ENCODE measurements at places on chromosomes 12 and 14.

GRCh38 chr12:41521872-41522379 lies 333.8 kb downstream of the PDZRN4 start:
- no peak for DNase-seq

DNA sequence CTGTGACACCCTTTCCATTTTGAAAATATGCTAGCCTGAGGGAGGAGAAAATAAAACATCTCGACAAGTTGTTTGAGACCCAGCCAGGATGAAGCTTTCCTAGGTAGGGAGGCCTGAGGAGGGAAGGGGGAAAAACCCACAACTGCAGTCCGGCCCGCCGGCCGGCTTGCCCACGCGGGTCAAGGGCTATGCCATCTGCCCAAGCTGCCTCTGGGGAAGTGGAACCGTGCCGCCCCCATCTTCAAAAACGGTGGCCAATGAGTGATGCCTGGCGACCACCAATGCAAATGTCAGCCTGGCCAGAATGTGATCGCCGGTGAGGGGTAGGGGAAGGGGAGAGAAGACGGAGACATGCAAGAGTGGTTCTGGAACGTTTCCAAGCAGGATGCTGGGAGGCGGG lies 263.5 kb upstream of the ALG10B start:
- DNase-seq = no peak

DNA sequence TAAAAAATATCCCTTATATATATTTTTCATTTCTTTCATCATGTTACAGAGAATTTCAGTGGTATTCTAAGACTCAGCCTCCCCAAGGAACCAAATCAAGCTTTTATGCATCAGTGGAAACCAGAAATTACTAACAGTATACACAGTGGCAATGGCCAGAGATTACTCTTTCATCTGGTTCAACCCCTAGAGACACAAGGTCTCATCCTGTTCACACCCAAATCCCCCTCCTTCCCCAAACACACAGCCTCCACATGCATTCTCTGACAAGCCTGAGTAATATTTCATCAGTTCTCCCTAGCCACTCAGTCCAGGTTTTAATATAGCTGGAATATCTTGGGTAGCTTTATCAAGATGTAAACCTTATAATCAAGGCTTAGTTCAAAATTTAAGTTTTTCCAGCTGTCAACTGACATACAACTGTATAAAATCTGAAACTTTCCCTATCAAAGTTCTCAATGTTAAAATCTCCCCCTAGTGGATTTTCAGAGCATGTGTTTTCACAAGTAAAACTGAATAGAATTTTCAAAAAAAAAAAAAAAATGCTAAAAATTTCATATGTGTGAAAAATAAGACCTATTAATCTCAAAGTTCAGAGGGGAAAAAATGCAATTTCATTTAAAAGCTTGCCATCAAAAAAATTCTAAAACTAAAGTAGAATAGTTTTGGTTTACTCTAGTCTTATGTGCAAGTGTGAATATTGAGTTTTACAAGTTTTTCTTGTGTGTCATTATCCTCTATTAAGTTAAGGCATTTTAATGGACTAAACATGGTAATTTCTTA lies 10.5 kb upstream of the SSTR1 start:
- DNase-seq = no peak

GRCh38 chr12:123071099-123071800 lies 79.6 kb downstream of the PITPNM2 start:
- DNase-seq = no peak

GRCh38 chr12:91958816-91959215 lies 186.8 kb downstream of the BTG1 start:
- no peak for DNase-seq

DNA sequence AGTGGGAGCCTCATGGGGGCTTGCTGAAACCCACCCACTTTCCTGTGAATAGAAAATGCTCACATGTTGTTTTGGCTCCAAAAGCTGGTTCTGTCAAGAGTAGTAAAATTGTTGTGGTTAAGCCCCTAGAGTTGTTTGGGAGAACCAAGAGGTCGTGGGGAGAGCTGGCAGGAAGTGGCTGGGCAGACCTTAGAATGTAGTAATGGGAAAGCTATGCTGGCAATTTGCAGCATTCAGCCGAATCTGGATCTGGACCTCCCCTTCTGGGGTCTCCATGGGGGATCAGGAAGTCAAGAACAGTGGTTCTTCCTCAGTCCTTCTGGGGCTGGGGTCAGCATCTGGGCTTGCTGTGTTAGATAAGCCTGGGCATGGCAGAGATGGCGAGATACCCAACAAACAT lies 150.6 kb upstream of the TBX3 start:
- no peak for DNase-seq

GRCh38 chr12:104347374-104348075 lies 44.0 kb downstream of the EID3 start:
- DNase-seq = no peak

GRCh38 chr12:69824966-69825560 lies at the start of gene MYRFL:
MYRFL (plus strand) TSS chr12:69825227; CDS start chr12:69825518, 291 bp downstream.
- DNase-seq = no peak

- DNase-seq = no peak
These were observed 16.7 kb downstream of the TMEM132D start for GRCh38 chr12:129887101-129887500.

- no peak for DNase-seq
These were observed 8.2 kb downstream of the IPO8 start for GRCh38 chr12:30687265-30687986.

GRCh38 chr12:111309584-111309983 lies 59.3 kb downstream of the PHETA1 start:
- no peak for DNase-seq

DNA sequence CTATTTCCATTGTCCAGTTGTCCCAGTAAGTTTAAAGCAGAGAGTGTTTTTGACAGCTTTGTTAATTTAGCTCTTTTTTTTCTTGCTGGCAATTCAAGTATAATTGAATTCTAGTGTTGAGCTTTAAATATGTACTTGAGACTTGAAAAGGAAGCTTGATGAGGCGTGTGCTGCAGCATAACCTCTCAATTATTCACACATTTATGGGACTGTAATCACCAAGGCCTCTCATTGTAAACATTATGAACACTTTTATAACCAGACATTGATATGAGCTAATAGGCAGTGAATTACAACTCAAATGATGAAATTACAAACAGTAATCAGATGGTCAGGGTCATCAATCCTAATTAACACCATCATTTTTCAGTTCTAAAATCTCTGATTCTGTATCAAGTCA lies 378.0 kb upstream of the DDHD1 start:
- no peak for DNase-seq

DNA sequence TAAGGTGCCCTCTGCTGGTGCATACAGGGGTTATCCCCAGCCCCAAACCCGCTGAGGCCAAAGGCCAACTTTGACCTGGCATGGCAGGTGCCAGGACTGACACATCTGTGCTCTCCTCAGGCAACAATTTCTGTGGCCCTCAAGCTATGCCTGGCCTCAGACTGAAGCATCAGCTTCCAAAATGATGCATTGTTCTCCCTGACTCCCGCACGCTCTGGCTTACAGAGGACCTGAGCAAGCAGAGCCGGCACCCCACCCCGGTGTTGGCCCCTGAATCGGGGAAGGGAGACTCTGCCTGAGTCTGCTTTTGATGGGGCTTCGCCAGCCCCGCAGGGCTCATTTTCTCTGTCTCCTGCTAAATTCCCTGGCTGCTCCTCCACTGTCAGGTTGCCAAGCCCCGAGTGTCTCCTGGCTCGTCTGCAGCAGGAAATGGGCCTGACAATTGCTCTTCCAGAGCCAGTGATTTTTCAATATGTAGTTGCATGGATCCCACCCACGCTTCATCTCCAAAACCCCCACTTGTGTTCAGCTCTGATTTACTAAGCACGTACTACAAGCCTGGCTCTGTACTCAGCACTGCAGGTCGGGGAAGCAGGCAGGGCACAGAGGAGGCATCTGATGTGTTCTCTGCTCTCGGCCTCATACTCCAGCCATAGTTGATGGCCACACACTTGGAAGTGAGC lies 126.1 kb downstream of the SLC38A6 start:
- no peak for DNase-seq

DNA sequence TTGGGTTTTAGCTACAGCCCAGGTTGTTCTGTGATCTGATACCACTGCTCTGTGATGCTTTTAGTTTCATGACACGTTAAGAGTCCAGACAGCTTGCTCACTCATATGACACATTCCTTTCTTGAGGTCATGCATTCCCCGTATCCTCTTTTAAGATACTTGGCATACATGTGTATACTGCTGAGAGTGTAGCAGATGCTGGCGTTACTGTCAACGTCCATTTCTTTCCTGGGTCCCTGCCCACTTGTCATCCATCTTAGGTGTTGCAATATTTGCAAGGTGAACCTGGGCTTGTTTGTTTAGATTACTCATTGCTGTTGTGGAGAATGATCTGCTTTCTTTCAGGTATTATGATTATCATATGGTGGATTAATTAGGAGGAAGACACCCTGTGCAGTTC lies 9.1 kb upstream of the EMP1 start:
- DNase-seq = no peak

- DNase-seq = no peak
These were observed 55.9 kb downstream of the TSPAN11 start for GRCh38 chr12:30982413-30982812.

DNA sequence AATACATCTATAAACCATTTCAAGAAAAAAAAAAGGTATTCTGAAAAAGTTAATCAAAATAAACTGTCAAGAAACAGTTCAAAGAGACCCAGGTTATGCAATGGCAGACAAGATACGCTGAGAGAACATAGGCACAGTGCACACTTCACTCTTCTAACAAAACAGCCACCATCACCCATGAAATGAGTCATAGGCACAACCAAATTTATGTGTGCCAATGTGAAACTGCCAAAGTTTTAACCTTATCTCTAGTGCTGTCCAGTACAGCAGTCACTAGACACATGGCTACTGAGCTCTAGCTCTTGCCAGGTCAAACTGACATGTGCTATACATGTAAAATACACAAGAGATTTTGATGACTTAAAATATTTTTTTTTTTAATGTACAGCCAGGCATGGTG lies 1.4 kb downstream of the CEP128 start:
- peak; percentile 26 for DNase-seq

DNA sequence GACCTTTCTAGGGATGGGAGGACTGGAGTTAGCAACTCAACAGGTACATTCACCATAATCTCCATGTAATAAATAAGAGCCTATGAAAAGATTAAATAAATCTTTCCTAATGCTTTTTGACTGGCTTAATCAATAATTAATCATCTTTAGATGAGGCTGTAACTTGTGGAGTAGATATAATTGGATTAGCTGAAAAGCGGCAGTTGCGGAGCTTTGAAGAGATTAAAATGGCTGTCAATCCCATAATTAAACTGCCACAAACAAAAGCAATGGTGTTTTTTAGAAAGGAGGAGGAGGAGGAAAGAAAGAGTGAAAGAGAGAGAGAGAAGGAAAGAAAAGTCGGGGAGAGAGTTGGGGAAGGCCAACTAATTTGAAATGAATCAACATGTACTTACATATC lies 70.7 kb upstream of the TMEM263 start:
- no peak for DNase-seq

DNA sequence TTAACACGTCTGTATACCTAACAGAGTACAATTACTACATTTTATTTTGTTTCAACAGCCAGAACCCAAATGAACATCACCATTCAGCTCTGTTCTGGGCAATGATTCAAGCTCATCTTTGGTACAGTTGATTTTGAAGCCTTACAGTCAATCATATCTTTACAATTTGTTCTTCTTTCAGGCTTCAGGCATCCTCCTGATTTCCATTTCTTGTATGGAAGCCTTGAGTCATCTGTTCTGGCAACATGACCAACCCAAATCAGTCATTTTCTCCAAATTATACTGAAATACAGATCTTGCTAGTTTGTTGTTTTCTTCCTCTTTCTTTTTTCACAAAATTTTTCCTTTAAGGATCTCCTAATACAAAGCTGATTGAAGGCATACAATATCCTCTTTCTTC lies 80.2 kb downstream of the PAX9 start:
- no peak for DNase-seq

DNA sequence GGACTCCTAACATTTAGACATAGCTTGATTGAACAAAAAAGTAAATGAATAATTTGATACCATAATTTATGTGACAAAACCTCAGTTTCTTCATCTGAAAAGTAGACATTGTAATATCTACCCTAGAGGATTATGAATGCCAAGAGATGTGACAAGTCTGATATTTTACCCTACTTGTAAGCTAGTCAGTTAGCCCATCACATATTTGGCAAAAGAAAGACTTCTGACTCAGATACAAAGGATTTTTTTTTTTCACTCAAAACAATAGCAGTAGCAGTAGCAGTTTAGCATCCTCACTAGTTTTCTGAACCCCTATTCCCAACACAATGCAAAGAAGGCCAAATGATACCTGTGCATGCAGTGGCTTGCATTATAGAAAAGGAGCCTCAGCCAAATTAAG lies 377.3 kb upstream of the E2F7 start:
- DNase-seq = no peak

DNA sequence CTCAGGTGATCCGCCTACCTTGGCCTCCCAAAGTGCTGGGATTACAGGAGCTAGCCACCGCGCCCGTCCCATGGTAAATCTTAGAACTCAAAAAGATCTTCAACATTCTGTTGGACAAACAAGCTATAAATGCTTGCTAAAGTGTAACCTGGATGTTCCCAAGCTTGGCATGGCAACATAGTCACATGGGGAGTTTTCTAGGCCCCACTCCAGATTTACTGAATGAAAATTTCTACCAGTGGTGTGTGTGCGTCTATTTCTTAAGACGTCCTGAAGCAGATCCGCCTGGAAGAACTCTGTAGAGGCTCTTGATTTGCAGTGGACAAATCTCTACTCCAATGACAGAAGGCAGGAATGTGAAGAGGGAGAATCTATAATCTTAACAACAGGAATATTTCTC lies 59.9 kb downstream of the ZFYVE21 start:
- no peak for DNase-seq

DNA sequence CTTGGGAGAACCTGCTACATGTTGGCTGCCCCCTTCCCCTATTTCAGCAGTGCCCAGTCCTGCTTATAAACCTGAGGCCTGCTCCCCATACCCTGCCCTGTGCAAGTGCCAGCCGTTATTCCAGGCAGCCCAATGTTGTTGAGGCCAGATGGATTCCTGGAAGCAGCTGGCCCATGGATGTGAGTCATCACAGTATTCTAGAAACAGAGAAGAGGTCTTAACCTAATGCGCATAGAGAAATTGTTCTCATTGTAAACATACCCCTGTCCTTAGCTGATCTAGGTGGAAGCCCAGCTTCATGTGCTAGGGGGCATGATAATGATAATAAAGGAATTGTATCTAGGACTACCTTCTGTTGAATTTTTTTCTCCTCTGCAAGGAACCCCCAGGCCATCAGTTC lies 69.7 kb downstream of the TSPAN11 start:
- DNase-seq = no peak

- peak; percentile 15 for DNase-seq
These were observed 76.5 kb upstream of the DHRS4 start for GRCh38 chr14:23877111-23877510.

- DNase-seq = no peak
These were observed 143.6 kb downstream of the DUSP6 start for GRCh38 chr12:89208661-89209096.

GRCh38 chr14:92207012-92207927 lies 85.5 kb downstream of the CPSF2 start:
- no peak for DNase-seq

DNA sequence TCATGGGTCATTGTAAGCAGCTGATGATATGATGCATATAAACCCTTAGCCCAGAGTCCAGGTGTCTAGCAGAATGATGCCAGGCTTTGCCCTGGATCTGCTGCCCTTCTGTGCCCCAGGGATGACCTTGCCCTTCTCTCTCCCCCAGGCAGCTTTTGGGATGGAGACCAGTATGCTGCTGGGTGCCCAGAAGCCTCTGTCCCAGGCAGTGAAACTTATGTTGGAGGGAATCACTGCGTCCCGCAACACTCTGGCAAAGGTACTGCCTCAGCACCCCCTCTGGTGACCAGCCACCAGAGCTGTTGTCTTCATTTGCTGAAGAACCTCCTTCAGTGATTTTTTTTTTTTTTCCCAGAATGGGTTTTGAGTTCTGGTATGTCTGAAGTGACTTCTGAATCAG lies 23.3 kb downstream of the CYP46A1 start:
- DNase-seq = no peak

GRCh38 chr12:78566456-78566855 lies 298.1 kb upstream of the SYT1 start:
- no peak for DNase-seq
